ENCODE measurements at places on chromosomes 12 and 14. TPM values are rescaled to one million over a fixed set of nuclear protein-coding genes. Genes with fewer than 3 reads are reported as not detected.

- no peak for DNase-seq
These were observed 10.3 kb upstream of the MYL2 start for GRCh38 chr12:110930348-110931314.

GRCh38 chr12:80902711-80903110 lies 35.0 kb downstream of the LIN7A start:
- no peak for DNase-seq

DNA sequence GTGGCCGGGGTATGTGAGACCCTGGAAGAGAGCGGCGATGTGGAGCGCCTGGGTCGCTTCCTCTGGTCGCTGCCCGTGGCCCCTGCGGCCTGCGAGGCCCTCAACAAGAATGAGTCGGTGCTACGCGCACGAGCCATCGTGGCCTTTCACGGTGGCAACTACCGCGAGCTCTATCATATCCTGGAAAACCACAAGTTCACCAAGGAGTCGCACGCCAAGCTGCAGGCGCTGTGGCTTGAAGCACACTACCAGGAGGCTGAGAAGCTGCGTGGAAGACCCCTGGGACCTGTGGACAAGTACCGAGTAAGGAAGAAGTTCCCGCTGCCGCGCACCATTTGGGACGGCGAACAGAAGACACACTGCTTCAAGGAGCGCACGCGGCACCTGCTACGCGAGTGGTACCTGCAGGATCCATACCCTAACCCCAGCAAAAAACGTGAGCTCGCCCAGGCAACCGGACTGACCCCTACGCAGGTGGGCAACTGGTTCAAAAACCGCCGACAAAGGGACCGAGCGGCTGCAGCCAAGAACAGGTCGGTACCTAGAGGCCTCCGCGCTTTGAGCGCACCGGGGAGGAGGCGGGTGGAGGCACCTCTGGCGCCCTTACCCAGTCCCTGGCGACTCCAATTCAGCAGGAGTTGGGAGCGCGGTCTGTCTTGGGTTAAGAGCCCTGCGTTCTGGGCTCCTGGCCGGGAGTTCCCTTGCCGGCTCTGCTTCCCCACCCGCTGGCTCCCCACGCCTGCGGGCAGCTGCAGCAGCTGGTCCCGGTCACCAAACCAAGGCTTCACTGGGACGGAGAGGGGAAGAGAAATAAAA lies 700 bp downstream of the SIX6 start:
- DNase-seq = no peak

DNA sequence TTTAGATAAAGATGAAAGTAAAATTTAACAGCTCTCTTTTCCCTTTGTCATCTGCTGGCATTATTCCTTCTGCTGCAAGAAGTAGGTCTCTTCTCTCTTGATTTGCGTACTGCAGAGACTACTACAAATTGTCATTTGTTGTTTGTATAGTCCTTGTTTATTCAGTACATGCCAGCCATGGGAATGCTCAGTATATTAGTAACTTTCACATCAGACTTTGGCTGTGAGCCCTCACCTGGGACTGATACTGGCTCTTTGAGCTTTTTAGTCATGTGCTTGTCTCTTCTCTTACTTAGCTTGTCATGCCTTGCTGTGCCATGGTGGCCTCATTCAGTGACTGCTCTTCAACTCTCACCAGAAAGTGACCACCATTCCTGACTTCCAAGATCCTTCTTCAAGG lies 169.8 kb downstream of the PRKCH start:
- no peak for DNase-seq

SOCS2 gene
- total RNA-seq = 29.0 TPM

SYNDIG1L gene
- total RNA-seq = 0.64 TPM

Measured in breast epithelium (tissue), 4 donors.